ENCODE measurements at places on chromosomes 16 and 17. TPM values are rescaled to one million over a fixed set of nuclear protein-coding genes. Genes with fewer than 3 reads are reported as not detected.

Gene CTU2
- total RNA-seq = 18.7 TPM

Gene PPY
- not detected for total RNA-seq

Gene SLC25A39
- total RNA-seq = 31.4 TPM

- ATAC-seq = no peak
These were observed 5.7 kb downstream of the WNT3 start for GRCh38 chr17:46812624-46813318.

GRCh38 chr16:72969812-72970211, 78.1 kb downstream of the ZFHX3 start:
- peak; percentile 77 for ATAC-seq

GRCh38 chr17:36105781-36106492, 2.3 kb downstream of the CCL4 start:
- ATAC-seq = no peak

GRCh38 chr17:7382901-7383300, 2.0 kb downstream of the TNK1 start:
- ATAC-seq = no peak

DNA sequence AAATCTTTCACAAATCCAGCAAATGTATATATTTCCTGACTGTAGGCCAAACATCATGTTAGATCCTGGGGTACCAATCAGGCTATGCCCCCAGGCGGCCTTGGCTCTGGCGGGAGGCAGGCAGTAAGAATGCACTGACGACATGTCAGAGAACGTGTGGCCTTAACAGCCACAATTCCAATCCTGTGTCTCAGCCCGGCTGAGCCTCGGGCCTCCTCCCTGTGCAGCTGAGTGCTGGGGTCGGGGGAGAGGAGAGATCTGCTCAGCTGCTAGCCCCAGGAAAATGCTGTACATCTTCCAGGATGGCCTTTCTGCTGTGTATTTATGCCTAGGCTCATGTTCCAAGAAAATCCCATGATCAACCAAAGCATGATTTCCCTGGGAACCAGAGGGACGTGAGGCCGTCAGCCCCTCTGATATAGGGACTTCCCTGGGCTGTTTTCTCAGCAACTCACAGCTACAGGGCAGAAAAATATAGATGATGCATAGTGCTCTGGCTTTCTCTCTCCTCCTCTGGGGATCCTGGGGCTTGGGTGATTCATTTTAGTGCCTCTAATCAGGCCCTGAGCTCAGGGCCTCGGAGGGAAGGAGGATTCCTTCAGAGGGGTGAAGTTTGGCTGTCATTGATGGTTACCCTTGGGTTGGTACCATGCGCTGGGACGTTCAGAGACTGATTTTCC, 604.0 kb downstream of the HS3ST4 start:
- peak; percentile 12 for ATAC-seq

GRCh38 chr17:12619459-12620199, 46.1 kb upstream of the MYOCD start:
- no peak for ATAC-seq

- no peak for ATAC-seq
These were observed 2.8 kb downstream of the DNAJA3 start for GRCh38 chr16:4428500-4428899.

- ATAC-seq = no peak
These were observed 1309.8 kb upstream of the CDH8 start for GRCh38 chr16:63346000-63346399.

- no peak for ATAC-seq
These were observed at the start of gene IGFALS for GRCh38 chr16:1793578-1794220. Gene IGFALS, minus strand, starts transcription at chr16:1793705. Its CDS starts 53 bp downstream, at chr16:1793652.

GRCh38 chr16:23016368-23016767, 132.9 kb downstream of the USP31 start:
- ATAC-seq = no peak

DNA sequence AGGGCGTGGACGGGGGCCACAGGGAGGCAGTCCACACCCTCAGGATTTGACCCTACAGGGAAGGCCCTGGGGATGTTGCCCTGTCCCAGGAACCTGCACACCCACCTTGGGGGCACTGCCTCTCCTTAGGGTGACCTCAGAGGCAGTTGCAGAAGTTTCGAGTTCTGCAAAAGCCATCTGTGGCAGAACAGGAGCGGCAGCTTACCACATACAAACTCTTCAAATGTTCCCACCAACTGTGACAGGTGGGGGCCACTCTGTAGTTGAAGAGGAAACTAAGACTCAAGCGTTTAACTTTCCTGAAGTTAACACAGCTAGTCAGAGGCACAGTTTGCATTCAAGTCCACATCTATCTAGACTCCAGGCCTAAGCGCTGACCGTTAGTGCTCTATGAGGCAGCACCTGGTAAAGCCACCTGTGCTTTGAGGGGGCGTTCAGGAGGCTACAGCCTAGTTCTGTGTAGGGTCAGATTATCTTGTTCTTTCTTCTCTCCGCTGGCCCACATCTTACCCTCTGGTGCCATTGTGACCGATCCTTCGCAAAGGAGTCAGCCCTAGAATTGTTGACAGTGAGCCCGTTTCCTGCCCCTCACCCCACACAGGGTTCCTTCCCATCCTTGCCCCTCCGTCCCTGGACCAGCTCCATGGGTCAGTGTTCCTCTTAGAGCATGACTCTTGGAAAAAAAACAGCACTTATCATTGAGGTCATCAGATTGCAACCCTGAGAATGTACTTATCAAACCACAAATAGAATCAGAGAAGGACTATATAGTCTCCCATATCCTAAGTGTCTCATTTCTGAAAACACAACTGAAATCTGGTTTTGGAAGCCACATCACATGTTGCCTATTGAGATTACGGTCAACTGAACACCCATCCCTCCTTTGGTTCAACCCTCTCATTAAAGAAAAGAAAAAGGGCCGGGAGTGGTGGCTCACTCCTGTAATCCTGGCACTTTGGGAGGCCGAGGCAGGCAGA, 45.4 kb downstream of the CDH1 start:
- ATAC-seq = no peak

DNA sequence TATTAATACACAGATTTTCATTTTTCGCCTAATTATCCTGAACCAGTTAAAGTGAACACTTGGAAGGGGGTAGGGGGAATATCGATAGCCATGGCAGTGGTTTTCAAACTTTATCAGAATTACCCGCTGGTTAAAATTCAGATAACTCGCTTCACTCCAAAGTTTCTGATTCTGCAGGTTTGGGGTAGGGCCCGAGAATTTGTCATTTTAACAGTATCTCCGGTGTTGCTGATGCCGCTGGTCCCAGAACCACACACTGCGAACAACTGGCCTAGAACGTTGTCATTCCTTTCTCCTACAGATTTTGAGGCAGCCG, 313 bp upstream of the NSRP1 start:
- no peak for ATAC-seq

- peak; percentile 77 for ATAC-seq
These were observed 254.4 kb downstream of the C16orf95 start for GRCh38 chr16:87062569-87063442.

All from motor neuron (in vitro differentiated cells).